Left ventricle myocardium inferior (tissue), 1 donor: ENCODE measurements at places on chromosomes 7 and 10.

DNA sequence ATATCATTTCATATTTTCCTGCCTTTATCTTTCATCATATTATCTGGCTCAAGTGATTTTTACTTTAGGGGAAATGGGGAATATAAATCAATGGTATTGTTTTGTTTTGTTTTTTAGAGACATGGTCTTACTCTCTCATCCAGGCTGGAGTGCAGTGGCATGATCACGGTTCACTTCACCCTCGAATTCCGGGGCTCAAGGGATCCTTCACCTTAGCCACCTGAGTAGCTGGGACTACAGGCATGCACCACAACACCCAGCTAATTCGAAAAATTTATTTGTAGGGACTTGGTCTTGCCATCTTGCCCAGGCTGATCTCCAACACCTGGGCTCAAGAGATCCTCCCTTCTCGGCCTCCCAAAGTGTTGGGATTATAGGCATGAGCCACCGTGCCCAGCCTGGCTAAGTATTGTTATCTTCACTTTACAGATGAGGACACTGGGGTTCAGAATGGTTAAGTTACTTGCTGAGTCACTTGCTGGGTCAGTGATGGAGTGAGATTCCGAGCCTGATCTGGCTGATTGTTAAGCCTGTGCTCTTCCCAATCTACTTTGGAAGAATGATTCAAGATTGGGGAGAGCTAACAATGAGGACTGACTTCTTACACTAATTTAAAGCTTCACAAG lies 3.7 kb upstream of the SLC16A9 start:
- DNase-seq = no peak
- H3K4me1 ChIP-seq = peaks cover 17% of the 10 kb centered on the region
- H3K27me3 ChIP-seq = peaks cover 20% of the 10 kb centered on the region
- no peak overlapping the region for H3K27ac ChIP-seq
- H3K36me3 ChIP-seq = no peaks in the 10 kb centered on the region
- H3K4me3 ChIP-seq = no peak overlapping the region

- H3K36me3 ChIP-seq = no peaks in the 10 kb centered on the region
- H3K4me1 ChIP-seq = peaks cover 64% of the 10 kb centered on the region
- peak overlapping the region; percentile 65 for H3K4me3 ChIP-seq
Measured at GRCh38 chr7:92695308-92696261, 105.4 kb upstream of the FAM133B start.

DNA sequence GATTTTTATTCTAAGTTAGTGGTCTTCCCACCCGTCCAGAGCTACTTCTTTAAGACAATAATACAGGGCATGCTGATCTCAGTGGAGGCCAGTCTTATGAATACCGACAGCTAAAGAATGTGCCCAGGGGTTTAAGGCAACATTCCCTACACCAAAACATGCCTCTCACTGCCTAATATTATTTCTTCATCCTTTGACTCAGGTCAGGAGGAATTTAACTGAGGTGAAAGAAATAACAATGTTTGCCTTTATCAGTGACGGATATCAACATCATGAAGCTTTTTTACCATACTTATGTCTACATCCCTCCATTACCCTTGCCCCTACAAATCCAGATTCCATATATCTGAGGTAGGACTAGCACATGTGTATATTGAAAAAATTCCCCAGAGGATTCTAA lies 33.3 kb upstream of the TES start:
- no peaks in the 10 kb centered on the region for H3K4me1 ChIP-seq
- DNase-seq = no peak
- no peak overlapping the region for H3K27ac ChIP-seq
- no peaks in the 10 kb centered on the region for H3K36me3 ChIP-seq
- H3K4me3 ChIP-seq = no peak overlapping the region

DNA sequence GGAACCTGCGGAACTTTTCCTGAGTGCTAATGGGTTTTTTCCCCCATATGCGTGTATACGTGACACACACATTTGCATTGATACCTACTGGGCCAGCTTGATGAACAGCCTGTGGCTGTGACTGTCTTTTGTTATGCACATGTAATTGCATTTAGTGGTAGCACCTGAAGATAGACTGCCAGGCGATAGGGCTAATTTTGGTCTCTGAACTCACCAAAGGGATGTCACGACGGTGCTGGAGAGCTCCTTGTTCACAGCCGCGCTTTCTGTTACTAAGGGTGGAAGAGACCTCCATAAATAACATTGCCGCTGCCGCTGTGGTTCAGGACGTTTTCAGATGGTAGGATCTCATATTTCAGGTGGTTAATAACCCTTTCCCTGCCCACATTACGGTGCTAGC lies 133.2 kb downstream of the CAMK1D start:
- no peak overlapping the region for H3K27ac ChIP-seq
- H3K4me1 ChIP-seq = peaks cover 20% of the 10 kb centered on the region
- no peak overlapping the region for H3K4me3 ChIP-seq

GRCh38 chr10:1532636-1533035 lies 204.7 kb downstream of the ADARB2 start:
- no peaks in the 10 kb centered on the region for H3K36me3 ChIP-seq
- peaks cover 40% of the 10 kb centered on the region for H3K27me3 ChIP-seq
- DNase-seq = no peak
- no peak overlapping the region for H3K4me3 ChIP-seq
- H3K4me1 ChIP-seq = no peaks in the 10 kb centered on the region

GRCh38 chr10:49634069-49634660 lies 20.3 kb downstream of the CHAT start:
- DNase-seq = no peak
- no peak overlapping the region for H3K27ac ChIP-seq
- H3K4me1 ChIP-seq = no peaks in the 10 kb centered on the region
- no peak overlapping the region for H3K4me3 ChIP-seq
- peaks cover 53% of the 10 kb centered on the region for H3K27me3 ChIP-seq

- H3K27me3 ChIP-seq = peaks cover 44% of the 10 kb centered on the region
- no peak overlapping the region for H3K4me3 ChIP-seq
- H3K36me3 ChIP-seq = no peaks in the 10 kb centered on the region
Measured at GRCh38 chr10:129413024-129413423, 54.0 kb upstream of the MGMT start.

GRCh38 chr7:5867060-5867459 lies 13.5 kb upstream of the OCM start:
- H3K27ac ChIP-seq = no peak overlapping the region
- no peaks in the 10 kb centered on the region for H3K4me1 ChIP-seq
- H3K36me3 ChIP-seq = no peaks in the 10 kb centered on the region
- no peak for DNase-seq
- H3K4me3 ChIP-seq = no peak overlapping the region
- H3K27me3 ChIP-seq = peaks cover 25% of the 10 kb centered on the region

DNA sequence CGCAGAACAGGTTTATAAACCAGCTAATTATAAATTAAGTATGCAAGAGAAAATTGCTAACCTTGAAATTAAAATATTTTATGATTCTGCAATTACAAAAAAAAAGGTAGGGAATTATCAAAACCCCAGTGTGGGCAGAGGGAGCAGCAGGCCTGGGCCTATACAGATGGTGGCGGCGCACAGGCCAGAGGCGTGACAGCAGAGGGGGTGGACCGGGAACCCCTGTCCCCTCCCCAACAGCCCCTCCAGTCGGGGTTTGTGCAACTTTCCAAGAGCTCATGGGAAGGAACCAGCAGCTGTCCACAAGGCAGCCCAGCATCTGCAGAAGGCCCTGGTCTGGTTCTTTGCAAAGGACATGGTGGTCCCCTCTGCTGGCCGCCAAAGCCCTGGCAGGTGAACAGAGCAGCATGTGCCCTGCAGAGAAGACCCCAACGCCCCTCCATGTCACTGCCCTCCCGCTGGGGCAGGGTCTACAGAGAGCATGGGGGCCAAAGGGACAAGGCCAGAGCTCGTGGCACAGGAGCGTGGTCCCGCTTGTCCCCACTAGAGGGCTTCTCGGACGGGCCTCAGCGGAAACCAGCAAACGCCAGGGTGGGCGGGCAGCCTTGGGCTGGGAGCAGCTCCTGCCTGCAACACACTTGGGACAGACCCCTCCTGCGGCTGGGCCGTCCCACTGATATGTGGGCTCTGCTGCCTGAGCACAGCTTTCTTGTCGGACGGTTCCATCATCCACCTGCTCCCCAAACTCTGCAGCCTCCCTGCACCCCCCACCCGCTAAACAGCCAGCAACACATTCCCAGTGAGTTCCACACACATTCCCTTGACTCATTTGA lies 75.1 kb downstream of the EBF3 start:
- peak overlapping the region; percentile 58 for H3K27ac ChIP-seq
- peaks cover 66% of the 10 kb centered on the region for H3K4me1 ChIP-seq
- H3K4me3 ChIP-seq = peak overlapping the region; percentile 21
- H3K27me3 ChIP-seq = no peaks in the 10 kb centered on the region
- peaks cover 7% of the 10 kb centered on the region for H3K36me3 ChIP-seq
- DNase-seq = peak; percentile 71

DNA sequence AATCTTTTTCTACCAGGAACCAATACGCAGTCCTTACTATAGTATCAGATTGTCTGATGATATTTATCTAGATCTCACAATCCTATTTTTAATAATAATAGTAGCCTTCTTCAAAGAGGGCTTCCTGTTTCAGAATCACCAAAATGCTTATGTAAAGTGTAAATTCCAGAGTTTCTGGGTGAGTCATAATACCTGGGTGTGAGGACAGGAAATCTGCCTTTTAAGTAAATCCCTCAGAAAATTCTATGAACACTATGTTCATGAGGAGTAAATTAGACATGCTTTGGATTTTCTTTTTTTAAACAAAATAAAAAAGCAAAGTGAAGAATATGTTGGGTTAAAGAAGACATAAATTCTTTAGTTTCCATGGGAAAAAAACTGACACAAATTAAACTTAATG lies 20.5 kb downstream of the DKK1 start:
- H3K36me3 ChIP-seq = no peaks in the 10 kb centered on the region
- DNase-seq = no peak
- no peak overlapping the region for H3K27ac ChIP-seq
- H3K27me3 ChIP-seq = peaks cover 4% of the 10 kb centered on the region

- no peaks in the 10 kb centered on the region for H3K27me3 ChIP-seq
- no peak for DNase-seq
- H3K4me1 ChIP-seq = peaks cover 18% of the 10 kb centered on the region
- no peak overlapping the region for H3K4me3 ChIP-seq
- no peak overlapping the region for H3K27ac ChIP-seq
Measured at GRCh38 chr10:33776419-33777070, 442.1 kb upstream of the NRP1 start.

GRCh38 chr7:47360301-47360900 lies 221.5 kb downstream of the TNS3 start:
- DNase-seq = no peak
- no peaks in the 10 kb centered on the region for H3K27me3 ChIP-seq
- peak overlapping the region; percentile 78 for H3K27ac ChIP-seq
- H3K36me3 ChIP-seq = no peaks in the 10 kb centered on the region
- H3K4me3 ChIP-seq = no peak overlapping the region
- H3K4me1 ChIP-seq = peaks cover 35% of the 10 kb centered on the region

- H3K36me3 ChIP-seq = no peaks in the 10 kb centered on the region
- peaks cover 28% of the 10 kb centered on the region for H3K4me1 ChIP-seq
- H3K27ac ChIP-seq = peak overlapping the region; percentile 47
- H3K4me3 ChIP-seq = no peak overlapping the region
- no peak for DNase-seq
Measured at GRCh38 chr7:74006451-74007241, 21.3 kb upstream of the ELN start.

DNA sequence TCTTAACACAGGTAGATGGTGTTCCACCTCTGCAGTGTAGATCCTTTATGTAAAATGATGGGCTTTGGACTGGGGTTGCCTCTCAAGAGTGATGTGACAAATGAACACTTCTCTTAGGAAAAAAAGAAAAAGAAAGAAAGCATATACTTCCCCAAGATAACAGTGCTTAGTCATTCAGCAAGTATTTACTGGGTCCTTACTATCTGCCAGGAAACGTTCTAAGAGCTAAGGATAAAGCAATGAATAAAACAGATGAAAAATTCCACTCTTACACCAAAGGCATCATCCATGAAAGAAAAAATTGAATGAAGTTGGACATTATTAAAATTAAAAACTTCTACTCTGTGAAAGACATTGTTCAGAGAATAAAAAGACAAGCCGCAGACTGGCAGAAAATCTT lies 177.3 kb downstream of the C7orf25 start:
- H3K4me1 ChIP-seq = no peaks in the 10 kb centered on the region
- no peak overlapping the region for H3K27ac ChIP-seq
- DNase-seq = no peak
- peaks cover 6% of the 10 kb centered on the region for H3K27me3 ChIP-seq

GRCh38 chr7:24981171-24981951 lies 1.4 kb upstream of the OSBPL3 start:
- H3K4me1 ChIP-seq = peaks cover 32% of the 10 kb centered on the region
- peak; percentile 55 for DNase-seq
- no peaks in the 10 kb centered on the region for H3K27me3 ChIP-seq
- peak overlapping the region; percentile 93 for H3K27ac ChIP-seq

DNA sequence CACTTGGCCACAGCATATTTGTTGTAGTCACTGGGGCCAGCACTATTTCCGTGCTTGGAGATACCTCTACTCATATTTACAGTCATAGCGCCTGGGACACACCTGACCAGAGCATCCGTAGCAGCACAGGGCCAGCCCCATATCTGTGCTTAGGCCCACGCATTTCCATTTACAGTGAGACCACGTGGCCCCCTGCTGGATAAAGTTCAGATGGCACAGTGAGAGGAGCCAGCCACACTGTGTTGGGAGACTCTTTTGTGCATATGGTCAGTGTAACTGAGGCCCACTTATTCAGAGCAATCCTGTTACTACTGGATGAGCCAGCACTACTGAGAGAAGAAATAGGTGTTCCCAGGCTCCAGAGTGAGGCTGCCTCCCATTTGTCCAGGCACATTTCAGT lies 455.3 kb downstream of the REEP3 start:
- H3K36me3 ChIP-seq = no peaks in the 10 kb centered on the region
- H3K27ac ChIP-seq = no peak overlapping the region
- no peak overlapping the region for H3K4me3 ChIP-seq
- no peaks in the 10 kb centered on the region for H3K4me1 ChIP-seq
- H3K27me3 ChIP-seq = no peaks in the 10 kb centered on the region

- H3K36me3 ChIP-seq = peaks cover 29% of the 10 kb centered on the region
- no peaks in the 10 kb centered on the region for H3K27me3 ChIP-seq
- H3K4me1 ChIP-seq = peaks cover 17% of the 10 kb centered on the region
- no peak for DNase-seq
- H3K4me3 ChIP-seq = no peak overlapping the region
Measured at GRCh38 chr7:33091111-33091531, 18.1 kb downstream of the RP9 start.

DNA sequence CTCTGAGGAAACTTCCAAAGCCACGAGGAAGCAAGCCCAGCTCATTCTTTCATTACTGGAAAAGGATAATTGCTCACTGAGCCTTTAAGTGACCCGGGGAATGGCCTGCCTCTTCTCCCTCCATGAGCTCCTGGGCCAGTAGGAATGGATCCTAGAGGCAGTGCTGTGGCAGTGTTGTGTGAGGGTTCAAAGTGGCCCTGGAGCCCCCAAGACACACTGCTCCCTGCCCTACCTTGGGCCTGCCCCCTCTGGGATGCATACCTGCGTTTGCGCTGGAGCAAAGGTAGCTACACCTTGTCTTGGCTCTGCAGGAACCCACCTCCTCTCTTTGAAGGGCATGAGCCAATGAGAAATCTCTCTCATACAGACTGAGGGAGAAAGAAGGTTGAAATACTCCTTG lies 115.8 kb upstream of the ANLN start:
- H3K4me1 ChIP-seq = peaks cover 63% of the 10 kb centered on the region
- no peak for DNase-seq
- no peaks in the 10 kb centered on the region for H3K27me3 ChIP-seq
- no peaks in the 10 kb centered on the region for H3K36me3 ChIP-seq

GRCh38 chr10:50575477-50576244 lies 48.1 kb downstream of the SGMS1 start:
- H3K27me3 ChIP-seq = no peaks in the 10 kb centered on the region
- no peak for DNase-seq
- no peak overlapping the region for H3K4me3 ChIP-seq
- H3K36me3 ChIP-seq = no peaks in the 10 kb centered on the region

- no peak overlapping the region for H3K27ac ChIP-seq
- DNase-seq = no peak
- H3K36me3 ChIP-seq = no peaks in the 10 kb centered on the region
Measured at GRCh38 chr7:108293149-108293612, 163.0 kb upstream of the LAMB4 start.
